Left lung (tissue), 14 donors: ENCODE measurements at places on chromosomes 11 and 22. TPM values are rescaled to one million over a fixed set of nuclear protein-coding genes. Genes with fewer than 3 reads are reported as not detected.
A peak's percentile ranks its signal among the peaks of the same experiment; 100 is the strongest.

DNA sequence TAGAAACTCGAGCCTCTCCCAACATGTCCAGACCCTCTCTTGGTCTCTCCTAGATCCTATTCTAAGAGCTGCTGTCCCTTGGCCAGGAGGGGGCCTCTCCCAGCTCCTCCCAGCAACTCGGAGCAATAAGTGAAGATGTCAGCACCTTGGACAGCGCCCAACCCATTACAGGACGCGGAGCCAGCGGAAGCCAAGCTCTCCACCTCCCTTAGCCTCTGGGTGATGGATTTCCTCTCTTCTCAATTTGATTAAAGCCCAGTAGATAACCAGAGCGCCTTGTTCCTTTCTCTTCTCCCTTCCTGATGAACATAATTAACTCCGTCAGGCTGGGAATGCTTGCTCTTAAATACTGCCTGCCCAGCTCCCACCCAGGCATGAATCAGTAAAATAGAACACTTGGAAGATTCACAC is 26.2 kb upstream of the TPBGL start:
- DNase-seq: peak; percentile 81

CABP2 gene
- not detected for total RNA-seq

DNA sequence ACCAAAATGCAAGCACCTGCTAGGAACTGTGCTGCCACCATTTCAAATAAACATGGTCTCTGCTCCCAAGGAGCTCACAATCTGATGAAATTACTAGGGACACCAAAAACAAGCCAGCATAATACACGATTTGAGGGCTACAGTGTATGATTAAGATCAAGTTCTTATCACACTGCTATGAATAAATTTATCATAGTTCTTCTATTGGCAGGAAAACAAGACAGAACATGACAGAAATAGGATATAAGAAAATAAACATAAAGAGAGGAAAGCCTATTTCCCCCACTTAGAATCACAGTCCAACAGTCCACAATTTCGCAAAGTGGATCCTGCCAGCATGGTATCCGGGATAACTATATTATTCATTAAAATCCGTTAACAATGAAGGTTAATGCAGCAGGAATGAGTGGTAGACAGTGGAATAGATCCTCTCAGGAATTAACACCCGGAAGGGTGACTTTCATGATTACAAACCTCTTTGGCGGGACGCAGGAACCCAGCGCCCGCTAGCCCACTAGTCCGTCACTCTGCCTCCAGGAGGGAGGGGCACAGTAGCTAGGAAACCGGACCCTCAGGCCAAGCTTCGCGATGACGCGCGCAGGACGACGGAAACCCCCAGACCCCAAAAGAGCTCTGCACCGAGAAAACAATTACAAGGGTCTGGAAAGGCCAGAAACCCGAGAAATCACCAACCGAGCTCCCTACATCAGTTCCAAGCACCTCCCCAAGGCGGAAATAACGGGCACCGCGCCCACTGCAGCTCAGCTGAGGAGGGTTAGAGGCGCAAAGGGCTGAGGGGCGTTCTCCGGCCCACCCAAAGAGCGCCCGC is 607 bp downstream of the CCDC82 start:
- no peak for DNase-seq

DNA sequence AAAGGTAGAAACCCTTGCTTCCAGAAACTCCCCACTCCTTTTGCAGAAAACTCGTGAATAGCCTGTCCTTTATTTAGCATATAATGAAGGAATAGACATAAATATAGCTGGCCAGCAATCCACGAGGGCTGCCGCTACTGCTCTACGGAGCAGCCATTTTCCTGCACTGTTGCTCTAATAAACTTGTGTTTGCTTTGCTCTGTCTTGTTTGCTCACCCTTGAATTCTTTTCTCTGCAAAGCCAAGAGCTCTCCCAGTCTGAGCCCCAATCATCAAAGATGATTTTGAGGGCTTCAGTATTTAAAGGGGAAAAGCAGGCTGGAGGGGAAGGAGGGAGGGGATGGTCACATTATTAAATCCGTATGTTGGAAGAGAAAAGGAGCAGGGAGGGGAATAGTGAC is 16.6 kb upstream of the CHKA start:
- DNase-seq: no peak

- DNase-seq: no peak
These were observed 174.7 kb upstream of the B3GAT1 start for GRCh38 chr11:134586726-134587125.

DNA sequence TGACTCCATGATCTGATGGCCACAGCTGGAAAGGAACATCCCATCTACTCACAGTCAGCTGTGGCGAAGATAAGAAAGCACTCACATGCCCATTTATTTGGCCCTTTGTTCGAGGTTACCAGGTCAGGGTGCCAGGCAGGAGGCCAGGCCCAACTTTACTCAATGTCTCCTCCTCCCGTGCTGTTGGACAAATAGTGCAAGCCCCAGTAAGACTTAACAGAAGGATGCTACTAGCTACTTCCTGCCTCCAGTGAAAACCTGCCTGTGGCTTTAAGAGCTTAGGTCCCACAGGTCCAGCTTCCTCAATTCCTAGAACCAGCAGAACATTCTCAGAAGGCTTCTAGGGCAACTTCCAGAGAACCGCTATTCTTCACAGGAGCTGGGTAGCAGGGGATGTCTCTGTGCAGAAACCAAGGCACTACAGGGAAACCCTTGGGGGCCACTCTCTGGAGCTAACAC is 12.9 kb upstream of the CRY2 start:
- no peak for DNase-seq

- no peak for DNase-seq
These were observed 18.2 kb upstream of the IGSF9B start for GRCh38 chr11:133974836-133975487.

DNA sequence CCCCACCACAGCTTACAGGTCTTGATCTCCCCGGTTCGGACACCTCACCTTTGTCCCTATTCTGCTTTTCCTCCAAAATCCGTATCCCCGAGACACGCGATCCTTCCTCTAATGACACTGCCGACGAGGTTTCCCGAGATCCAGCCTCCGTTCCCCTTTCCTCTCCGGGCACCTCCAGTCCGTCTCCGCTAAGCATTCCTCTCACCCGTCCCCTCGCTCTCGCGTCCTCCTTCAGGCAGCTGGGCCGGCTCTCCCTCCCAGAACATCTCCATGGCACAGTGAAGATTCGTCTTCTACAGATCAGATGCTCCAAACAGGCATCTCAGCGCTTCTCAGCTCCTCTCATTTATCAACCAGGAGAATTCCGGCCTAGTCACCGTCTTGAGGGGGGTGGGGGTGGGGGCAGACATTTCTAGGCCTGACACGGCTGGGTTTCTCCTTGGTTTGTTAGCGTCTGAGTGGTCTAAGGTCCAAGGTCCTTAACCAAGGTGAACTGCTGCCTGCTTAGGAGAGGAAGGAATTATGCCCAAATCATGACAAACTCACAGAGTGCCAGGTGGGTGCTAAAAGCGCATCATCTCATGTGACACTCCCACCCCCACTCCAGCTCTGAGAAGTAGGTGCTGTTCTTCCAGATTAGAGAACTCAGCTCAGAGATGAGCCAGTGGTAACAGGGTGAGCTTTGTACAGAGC is at the start of gene SPTBN2:
Gene SPTBN2 (minus strand): TSS at position 524 of the 693 bp plus-strand sequence. CDS start 7,976 bp downstream, outside the sequence.
- DNase-seq: no peak

JAML gene
- total RNA-seq: 20.4 TPM

DNA sequence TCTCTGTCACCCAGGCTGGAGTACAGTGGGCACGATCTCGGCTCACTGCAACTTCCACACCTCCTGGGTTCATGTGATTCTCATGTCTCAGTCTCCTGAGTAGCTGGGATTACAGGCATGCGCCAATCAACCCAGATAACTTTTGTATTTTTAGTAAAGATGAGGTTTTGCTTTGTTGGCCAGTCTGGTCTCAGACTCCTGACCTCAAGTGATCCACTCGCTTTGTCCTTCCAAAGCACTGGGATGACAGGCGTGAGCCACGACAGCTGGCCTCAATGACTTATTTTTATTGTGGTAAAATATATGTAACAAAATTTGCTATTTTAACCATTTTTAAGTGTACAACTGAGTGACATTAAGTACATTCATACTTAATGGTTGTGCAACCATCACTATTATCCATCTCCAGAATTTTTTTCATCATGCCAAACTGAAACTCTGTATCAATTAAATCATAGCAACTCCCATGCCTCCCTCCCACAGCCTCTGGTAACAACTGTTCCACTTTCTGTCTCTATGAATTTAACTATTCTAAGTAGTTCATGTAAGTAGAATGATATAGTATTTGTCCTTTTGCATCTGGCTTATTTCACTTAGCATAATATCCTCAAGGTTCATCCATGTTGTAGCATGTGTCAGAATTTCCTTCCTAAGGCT is 50.7 kb upstream of the CWF19L2 start:
- no peak for DNase-seq

ANO5 gene
- total RNA-seq: 2.8 TPM

DNA sequence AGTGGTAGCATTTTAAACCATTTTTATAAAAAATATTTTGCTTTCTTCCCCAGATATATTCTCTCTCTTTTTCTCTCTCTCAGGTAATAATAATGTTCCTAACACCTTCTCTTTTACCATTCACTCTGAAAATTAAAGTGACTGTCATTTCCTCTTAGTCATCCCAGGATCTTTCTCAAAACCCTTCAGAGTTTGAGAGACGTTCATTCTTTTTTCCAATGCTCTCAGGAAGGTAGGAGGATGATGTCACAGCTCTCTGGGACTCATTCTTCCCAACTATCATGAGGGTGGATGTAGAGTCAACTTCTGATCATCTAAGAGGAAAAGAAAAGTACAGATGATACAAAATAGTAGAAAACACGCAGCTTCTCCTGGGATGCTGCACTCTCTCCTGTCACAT is 60.2 kb upstream of the CRTAM start:
- DNase-seq: no peak

CARD16 gene
- 56.3 TPM for total RNA-seq

GRCh38 chr11:47056261-47056915 is 119.8 kb downstream of the CSTPP1 start:
- DNase-seq: no peak

- DNase-seq: no peak
These were observed 52.1 kb upstream of the EIF3M start for GRCh38 chr11:32531528-32531927.

DNA sequence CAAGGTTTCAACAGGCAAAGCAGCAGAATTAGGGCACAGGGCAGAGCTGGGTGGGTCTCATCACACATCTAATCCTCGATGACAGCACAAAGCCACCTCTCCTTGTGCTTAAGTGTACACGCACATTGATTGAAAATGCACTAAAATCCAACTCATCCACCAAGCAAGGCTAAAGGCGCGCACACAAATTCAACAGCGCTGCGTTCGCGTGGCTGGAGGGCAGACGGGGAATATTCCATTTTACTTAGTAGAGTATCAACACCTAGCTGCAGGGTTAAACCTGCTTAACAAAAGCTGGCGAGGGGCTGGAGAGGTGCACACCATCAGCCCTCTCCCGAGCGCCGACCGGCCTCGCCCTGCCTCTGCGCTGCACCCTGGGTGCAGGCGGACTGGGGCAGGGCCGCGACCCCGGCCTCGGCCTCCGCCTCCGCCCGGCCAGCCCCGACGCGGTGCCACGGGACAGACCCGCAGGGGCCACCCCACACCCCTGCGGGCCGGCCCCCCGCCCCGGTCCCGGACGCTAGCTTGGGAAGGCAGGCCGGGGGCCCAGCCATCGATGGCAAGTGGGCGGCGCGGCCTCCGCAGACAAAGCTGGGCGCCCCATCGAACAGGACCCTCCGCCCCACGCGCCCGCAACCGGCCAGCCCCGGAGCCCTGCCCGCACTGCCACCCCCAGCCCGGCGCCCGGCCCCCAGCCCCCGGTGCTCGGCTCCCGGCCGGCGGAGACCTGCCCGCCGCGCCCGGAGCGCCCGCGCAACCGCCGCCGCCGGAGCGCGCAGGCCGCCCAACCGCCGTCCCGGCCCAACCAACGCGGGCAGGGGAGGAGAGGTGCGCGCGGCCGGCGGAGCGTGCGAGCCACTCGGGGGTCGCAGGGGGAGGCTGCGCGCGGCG is 929 bp downstream of the PRDM10 start:
- DNase-seq: peak; percentile 42

DNA sequence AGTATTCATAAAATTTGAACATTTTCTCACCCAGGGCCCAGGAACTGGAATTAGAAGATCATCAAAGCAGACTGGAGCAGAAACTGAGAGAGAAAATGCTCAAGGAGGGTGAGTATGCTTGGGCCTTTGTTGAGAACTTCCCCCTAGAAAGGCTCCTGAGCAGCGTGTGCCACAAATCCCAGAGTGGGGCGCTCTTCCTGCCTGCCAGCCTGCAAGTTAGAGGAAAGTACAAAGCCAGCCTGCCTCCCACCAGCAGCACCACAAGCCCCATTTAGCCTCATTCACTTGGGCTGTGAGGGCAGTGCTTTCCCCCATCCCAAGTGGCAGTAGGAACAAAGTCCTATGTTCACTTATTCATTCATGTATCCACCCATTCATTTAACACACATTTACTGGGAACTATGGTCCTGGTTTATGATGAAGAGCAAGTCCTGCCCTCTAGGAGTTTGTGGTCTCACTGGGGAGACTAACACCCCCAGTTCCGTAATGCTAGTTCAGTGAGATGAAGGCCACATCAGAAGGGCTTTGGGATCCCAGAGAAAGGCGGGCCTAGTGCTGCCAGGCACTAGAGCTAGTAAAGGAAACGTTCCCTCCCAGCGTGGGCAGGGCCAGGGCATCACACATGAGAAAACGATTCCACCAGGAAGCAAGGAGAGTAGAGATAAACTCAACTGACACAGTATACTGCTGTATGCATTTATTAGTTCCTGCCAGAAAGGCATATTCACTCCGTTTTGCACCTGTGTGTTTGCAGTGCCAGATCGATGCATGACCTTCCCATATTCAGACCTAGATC is 22.4 kb upstream of the PARVA start:
- DNase-seq: no peak

DNA sequence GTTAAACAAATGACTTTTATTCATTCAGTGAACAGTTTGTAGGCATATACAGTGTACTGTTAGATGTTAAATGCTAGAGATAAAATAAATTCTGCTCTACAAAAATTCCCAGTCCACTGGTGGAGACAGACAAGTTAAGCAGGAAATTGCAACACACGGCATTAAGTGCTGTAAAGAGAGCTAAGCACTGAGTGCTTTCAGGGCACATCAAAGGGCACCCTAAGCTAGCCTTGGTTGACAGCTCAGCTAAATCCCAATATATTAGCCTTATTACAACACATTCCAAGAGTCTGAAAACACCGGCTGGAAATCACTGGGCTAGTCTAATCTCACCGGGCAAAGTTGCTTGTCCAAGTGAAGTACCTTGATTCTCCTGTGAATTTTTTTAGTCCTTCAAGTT is 55.1 kb downstream of the NOX4 start:
- DNase-seq: no peak

LRRC56 gene
- total RNA-seq: 3.1 TPM

DNA sequence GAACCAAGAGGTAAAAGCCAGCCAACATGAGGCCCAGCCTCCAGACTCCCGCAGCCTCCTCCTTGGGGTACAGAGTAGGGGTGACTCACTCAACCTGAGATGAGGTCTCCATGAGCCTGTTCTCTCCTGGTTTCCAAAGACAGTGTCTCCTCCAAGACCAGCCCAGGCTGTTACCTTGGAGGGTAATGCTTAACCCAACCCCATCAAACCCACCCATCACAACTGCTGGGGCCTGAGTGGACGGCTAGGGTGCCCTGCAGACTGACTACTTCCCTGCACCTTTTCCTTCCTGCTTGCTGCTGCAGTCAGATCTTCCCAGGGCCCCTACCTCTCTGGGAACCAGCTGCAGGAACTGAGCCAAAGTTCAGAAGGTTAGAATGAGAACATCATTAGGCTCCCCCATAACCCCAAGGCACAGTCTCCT is 5.1 kb upstream of the NOL12 start:
- DNase-seq: no peak

- no peak for DNase-seq
These were observed 80.2 kb downstream of the PRR5L start for GRCh38 chr11:36376009-36376887.

PAMR1 gene
- 14.4 TPM for total RNA-seq

- DNase-seq: no peak
These were observed 12.8 kb downstream of the SBF1 start for GRCh38 chr22:50461979-50462540.
